Activated naive CD4-positive, alpha-beta T cell treated with anti-CD3 and anti-CD28 coated beads, Interleukin-2, amount 10 ng/mL, durations not matched to agents 5 hours and 36 hours (primary cell): ENCODE measurements at places on chromosomes 6 and 20. TPM values are rescaled to one million over a fixed set of nuclear protein-coding genes. Genes with fewer than 3 reads are reported as not detected.

ANGPT4 gene
- not detected for total RNA-seq

UNC5CL gene
- 1.6 TPM for total RNA-seq

TNF gene
- 51.3 TPM for total RNA-seq

SMIM8 gene
- 9.4 TPM for total RNA-seq

LGSN gene
- not detected for total RNA-seq

WASF1 gene
- total RNA-seq = 0.71 TPM

PPP2R5D gene
- total RNA-seq = 44.2 TPM

DEF6 gene
- 219 TPM for total RNA-seq

C6orf15 gene
- not detected for total RNA-seq

CST8 gene
- total RNA-seq = not detected

GSTA2 gene
- total RNA-seq = not detected

IL17F gene
- not detected for total RNA-seq

VSX1 gene
- not detected for total RNA-seq

TMEM244 gene
- not detected for total RNA-seq

F13A1 gene
- not detected for total RNA-seq

RSPH3 gene
- total RNA-seq = 2.0 TPM

ZNF831 gene
- 10.8 TPM for total RNA-seq

CDC40 gene
- 25.1 TPM for total RNA-seq

PPP1R3G gene
- 0.22 TPM for total RNA-seq

ZBP1 gene
- total RNA-seq = 11.7 TPM

DNMT3B gene
- 3.3 TPM for total RNA-seq

SLC35D3 gene
- not detected for total RNA-seq

GJE1 gene
- not detected for total RNA-seq

HSPA12B gene
- not detected for total RNA-seq

HSPA1L gene
- 3.7 TPM for total RNA-seq

TCP11 gene
- total RNA-seq = not detected

RSPO3 gene
- total RNA-seq = not detected

VGLL2 gene
- total RNA-seq = not detected

UNC93A gene
- total RNA-seq = not detected

HIVEP1 gene
- total RNA-seq = 18.8 TPM

TRERF1 gene
- total RNA-seq = 13.9 TPM
